ENCODE measurements at places on chromosomes 4 and X.

GRCh38 chr4:128332081-128332480 is 44.5 kb upstream of the PGRMC2 start:
- no peak for DNase-seq

DNA sequence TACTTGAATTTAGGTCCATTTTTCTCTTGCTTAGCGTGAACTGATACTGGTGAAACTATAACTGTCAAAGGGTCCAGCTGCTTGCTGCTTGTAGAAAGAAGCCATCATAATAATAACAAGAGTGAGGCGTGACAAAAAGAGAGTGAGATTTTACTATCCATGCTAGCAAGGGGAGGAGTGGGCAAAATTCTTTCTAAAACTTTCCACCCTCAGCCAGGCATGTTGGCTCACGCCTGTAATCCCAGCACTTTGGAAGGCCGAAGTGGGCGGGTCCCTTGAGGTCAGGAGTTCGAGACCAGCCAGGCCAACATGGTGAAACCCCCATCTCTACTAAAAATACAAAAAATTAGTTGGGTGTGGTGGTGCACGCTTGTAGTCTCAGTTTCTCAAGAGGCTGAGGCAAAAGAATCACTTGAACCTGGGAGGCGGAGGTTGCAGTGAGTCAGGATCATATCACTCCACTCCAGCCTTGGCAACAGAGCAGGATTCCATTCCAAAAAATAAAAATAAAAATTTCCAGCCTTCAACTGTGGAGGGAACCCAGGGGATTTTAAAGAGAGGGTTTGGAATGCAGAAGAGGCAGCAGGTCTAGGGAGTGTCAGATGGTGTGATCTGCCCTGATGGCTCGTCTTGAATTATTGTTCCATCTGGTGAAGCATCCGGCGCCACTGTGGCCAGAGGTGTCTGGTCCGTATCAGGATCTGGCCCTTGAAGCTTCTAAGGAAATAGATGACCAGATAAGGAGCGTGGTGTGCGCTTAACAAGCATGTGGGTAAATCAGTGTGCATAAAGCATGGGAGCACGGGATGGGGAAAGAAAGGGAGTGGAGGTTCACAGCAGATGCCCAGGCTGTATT is 51.8 kb downstream of the LRP2BP start:
- no peak for DNase-seq

GRCh38 chr4:168881781-168882420 is 128.2 kb downstream of the CBR4 start:
- DNase-seq = peak; percentile 40

DNA sequence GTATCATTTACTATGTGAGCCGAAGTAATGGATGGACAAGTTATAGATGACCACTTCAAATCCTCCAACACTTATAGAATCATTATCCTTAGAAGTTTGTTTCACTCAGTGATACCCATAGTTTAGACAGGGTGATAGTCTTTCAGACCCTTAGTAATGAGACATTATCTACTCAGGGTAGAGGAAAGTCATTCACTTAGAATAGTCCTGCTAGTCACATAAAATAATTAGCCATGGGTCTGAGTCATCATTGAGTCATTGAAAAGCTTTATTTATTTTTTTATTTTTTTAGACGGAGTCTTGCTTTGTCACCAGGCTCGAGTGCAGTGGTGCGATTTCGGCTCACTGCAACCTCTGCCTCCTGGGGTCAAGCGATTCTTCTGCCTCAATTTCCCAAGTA is 321.7 kb upstream of the FSTL5 start:
- DNase-seq = peak; percentile 0

- DNase-seq = no peak
Observed at GRCh38 chr4:20172070-20172760, 79.5 kb upstream of the SLIT2 start.

GRCh38 chrX:38960137-38960536 is 158.9 kb downstream of the MID1IP1 start:
- DNase-seq = no peak
